DMS 273 treated with DMSO at 0.1 percent for 48 hours (cell line): ENCODE measurements at places on chromosomes 2 and 18.

GRCh38 chr2:225270861-225271260, 128.6 kb upstream of the NYAP2 start:
- DNase-seq = peak; percentile 38

DNA sequence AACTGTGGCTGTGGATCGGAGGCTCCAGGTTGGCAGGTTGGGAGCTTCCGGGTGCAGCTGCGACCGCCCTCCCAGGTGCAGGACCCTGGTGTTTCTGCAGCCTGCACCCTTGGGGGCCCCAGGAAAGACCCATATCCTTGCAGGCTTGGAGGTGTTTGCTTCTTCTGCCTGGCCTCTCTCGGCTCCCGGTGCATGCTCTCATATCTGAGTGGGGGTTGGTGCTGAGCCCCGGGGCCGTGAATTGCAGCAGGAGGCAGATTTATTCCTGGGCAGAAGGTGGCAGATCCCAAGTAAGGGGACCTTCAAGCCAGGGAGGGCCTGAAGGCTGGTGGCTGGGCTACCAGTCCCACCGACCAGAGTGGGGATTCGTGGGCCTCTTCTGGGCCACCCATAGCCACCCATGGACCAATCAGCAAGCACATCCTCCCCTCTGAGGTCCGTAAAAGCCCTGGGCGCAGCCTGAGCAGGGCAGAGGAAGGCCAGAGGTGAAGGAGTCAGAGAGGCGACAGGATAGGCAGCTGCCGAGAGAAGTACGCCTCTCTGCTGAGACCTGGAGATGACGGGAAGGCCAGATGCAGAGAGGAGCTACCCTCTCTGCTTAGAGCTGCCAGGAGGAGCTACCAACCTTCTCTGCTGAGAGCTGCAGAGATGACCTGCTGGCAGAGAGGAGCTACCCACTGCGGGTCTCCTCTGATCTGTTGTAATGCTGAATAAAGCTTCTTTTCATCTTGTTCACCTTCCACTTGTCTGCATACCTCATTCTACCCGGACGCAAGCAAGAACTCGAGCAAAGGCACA, 1279.0 kb upstream of the LRRTM1 start:
- no peak for DNase-seq

- no peak for DNase-seq
Measured at GRCh38 chr2:240963868-240964703, 34.3 kb upstream of the SNED1 start.

DNA sequence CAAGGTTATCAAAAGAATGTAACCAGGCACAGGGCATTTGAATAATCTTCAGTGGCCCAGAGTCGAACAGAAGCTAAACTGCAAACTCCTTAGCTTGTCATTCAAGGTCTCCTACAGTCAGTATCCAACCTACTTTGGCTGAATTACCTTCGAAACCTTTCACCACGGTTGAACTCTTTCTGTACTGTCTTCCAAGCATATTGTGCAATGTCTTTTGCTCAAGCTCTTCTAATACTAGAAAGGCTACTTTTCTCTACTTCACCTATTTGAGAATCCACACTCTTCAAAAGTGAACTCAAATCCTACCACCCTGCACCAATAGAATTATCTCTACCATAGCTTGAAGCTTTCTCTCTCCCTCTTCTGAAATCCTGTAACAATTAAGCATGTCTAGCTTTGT, 142.9 kb downstream of the NR4A2 start:
- DNase-seq = no peak

DNA sequence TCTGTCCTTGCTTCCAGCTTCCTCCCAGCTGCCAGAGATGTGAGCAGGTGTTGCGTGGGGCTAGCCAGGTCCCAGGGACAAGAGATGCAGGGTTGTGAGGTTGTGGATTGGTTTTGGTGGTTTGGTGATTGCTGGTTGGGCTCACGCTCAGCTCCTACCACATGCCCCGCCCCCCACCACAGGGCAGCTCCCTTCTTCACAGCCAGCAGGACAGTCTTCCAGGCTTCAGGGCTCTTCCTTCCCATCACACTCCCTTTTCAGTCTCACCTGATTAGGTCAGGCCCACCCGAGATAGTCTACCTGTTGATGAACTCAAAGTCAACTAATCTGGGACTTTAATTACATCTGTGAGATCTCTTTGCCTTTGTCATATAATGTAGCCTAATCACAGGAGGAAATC, 52.0 kb upstream of the GLI2 start:
- no peak for DNase-seq

DNA sequence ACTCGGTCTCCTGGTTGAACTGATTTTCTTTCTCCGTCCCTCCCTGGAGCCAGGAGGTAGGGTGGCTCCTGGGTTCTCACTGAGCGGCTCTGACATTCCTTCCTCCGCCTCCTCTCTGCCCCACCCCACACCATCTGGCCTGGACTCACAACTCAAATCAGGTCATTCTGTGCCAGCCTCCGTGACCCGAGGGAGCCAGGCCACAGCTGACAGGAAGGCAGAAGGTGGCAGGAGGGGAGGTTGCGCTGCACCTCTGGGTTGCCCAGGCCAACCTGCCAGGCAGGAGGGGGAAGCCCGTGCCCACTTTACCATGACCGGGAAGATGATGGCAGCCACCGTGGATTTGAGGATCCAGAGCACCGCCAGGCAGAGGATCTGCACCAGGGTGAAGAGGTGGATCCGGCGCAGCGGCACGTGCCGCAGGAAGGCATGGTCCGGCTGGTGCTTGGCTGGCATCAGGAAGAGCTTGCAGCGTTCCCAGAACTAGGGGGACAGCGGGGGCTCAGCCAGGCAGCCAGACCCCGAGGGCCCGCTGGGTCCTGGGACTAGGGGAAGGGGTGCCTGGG, 28.3 kb downstream of the MTHFD2 start:
- peak; percentile 59 for DNase-seq

DNA sequence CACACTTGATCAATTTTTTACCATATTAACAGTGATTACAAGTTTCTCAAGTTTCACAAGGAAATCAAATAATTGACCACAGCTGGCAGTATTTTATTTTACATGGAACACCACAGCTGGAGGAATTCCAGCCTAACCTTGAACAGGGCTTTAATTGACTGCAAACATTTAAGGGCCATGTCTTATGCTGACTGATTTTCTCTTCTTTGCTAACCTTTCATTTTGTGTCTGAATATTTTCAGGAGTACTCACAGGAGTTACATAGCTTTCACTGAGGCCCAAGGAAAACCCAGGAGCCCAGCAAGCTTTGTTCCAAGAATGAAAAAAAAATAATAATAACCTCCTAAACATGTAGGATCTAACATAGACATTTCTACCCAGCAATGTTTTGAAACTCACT, 49.6 kb downstream of the FRZB start:
- DNase-seq = no peak

DNA sequence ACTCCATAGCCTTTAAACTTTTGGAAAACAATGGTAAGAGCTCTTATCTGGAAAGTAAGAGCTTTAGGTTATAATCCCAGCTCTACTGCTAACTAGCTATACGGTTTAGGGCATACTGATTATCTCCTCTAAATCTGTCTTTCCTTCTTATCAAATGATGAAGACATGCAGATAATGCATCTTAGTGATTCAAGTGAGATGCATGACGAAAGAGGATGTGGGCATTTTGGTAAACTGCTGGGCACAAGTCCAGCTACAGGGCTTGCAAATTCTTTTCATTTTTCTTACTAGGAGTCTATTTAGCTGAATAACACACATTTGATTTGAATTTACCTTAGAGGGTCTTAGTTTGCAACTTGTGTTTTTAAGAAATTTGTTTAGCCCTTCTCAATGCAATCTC, 1604.8 kb upstream of the ZEB2 start:
- no peak for DNase-seq

DNA sequence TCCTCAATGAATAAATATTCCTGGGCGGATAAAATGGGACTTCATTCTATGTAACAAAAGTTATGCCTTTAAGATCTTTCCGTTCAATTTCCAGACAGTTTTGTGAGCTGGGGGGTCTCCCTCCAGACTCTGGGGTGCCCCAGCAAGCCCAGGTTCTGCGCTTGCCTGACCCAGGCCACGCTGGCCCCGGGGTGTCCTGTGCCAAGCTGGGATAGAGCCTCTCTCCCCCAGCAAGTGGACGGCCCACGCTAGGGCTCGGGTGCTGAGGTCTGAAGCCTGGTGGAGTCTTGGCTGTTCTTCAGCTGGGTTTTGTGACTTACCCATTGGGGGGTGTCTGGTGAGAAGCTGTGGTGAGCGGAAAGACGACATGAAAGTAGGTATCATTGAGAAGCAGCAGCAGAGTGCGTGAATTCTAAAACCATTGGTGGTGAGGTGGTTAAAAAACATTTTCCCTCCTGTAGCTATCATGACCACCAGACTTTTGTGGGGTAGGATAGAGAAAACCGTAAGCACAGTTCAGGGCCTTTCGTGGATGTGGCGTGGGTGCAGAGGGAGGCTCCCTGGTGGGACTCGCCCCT, 346.8 kb downstream of the ANAPC1 start:
- DNase-seq = no peak

GRCh38 chr18:23530195-23530594, 26.9 kb downstream of the RMC1 start:
- DNase-seq = no peak

DNA sequence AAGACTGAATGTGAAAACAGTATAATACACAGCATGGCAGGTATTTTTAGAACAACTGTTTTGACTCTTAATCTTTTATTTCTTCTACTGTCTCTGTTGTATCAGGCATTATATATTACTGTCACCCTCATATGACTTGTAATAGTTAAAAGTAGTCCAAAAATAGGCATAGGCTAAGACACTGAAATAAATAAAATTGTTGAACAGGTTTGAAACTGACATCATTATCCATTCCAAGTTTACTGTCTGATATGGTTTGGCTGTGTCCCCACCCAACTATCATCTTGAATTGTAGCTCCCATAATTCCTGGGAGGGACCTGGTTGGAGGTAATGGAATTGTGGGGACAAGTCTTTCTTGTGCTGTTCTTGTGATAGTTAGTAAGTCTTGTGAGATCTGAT, 91.4 kb upstream of the CDH19 start:
- no peak for DNase-seq

DNA sequence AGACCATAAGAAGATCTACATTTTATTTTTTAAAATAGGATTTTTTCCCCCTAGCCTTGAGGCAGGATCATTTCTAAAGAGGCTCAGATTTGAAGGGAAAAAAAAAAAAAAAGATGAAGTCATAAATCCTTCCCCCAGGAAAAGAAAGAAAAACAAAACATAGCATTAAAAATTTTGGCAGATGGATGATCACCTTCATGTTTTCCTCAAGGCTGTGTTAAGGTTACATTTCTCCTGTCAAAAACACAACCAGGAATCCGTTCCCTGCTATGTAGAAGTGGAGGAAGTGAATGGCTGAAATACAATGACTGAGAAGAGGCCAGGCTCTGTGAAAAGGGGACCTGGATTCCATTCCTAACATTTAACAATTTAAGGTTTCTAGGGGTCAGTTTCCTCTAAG, 56.2 kb downstream of the EPHA4 start:
- DNase-seq = no peak

- DNase-seq = no peak
Measured at GRCh38 chr2:238945433-238946150, 97.7 kb downstream of the TWIST2 start.

DNA sequence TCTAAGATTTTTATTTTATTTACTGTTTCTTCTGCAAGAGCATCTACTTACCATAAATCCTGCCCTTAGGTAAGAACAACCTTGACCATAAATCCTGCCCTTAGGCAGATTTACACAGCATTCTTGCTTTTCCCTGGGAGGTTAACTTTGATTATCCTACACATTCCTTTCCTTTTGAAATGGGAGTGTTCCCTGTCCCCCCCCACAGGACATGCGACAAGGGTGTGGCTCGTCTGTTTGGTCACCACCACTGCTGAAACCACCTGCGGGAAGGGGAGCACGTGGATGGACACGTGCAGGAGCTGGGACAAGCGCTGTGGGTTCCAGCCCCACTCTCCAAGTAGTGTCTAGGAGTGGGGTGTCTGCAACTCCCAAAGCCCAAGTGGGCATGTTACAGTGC, 239.3 kb upstream of the SP5 start:
- DNase-seq = no peak

DNA sequence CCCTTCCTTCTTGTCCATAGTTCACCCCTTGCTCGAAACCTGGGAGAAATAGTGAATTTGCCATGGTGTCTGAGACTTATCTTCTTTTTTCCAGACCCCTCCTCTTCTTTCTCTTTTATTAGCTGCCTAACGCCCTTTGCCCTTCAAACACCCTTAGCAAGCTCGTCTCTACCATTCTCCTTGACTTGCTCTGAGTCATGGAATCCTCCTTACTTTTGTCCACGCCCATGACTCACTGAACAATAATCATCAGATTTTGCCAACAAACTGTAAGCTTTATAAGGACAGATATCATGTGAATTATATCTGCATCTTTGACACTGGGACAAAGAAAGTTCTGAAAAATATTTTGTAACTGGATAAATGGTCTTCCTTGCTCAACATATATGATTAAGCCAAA, 67.1 kb upstream of the CNTNAP5 start:
- DNase-seq = no peak

- no peak for DNase-seq
Measured at GRCh38 chr2:137525641-137526190, 438.6 kb upstream of the HNMT start.

DNA sequence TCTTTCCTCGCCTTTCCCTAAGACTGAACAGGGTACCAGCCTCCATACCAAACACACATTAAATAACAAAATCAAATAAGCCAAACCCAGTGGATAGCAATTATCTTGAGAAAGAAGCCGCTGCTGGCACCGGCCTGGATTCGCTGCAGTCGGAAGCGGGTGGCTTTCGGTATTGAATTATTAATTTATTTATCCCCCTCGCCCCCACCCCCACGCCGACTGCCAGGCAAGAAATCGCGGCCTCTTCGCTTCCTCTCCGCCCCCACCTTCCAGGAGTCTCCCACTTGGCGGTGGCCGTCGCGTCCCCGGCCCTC, 370 bp upstream of the ZNF804A start:
- no peak for DNase-seq

DNA sequence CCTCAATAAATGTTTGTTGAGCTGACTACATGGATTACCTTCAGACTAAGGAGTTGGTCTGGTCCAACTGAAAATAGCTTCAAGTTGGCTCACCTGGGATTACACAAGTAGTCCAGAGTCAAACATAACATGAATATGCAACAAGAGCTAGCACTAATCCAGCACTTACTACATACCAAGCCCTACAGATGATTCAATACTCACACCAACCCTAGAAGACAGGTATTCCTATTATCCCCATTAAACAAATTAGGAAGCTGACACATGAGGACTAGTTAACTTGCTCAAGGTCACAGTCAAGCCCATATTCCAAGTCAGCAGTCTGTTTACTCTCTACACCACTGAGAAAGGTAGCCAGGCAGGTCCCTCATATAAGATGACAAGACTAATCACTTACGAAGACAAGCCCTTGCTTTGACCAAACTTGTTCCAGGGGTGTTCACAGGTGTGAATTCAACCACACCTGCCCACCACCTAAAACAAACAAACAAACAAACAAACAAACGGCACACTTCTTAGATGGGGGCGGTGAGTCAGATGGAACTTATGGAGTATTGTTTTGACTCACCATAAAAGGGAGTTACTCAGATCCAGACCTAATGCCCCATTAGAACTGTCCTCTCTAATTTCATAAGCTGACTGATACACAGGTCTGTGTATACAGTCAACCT, 29.1 kb downstream of the TMEM131 start:
- no peak for DNase-seq
